Pancreas (tissue), 10 donors: ENCODE measurements at places on chromosomes 3 and 15.

- DNase-seq, result no peak
Measured at GRCh38 chr15:93144463-93145236, 55.6 kb upstream of the RGMA start.

- DNase-seq, result no peak
Measured at GRCh38 chr15:72801590-72802325, 18.2 kb upstream of the ADPGK start.

DNA sequence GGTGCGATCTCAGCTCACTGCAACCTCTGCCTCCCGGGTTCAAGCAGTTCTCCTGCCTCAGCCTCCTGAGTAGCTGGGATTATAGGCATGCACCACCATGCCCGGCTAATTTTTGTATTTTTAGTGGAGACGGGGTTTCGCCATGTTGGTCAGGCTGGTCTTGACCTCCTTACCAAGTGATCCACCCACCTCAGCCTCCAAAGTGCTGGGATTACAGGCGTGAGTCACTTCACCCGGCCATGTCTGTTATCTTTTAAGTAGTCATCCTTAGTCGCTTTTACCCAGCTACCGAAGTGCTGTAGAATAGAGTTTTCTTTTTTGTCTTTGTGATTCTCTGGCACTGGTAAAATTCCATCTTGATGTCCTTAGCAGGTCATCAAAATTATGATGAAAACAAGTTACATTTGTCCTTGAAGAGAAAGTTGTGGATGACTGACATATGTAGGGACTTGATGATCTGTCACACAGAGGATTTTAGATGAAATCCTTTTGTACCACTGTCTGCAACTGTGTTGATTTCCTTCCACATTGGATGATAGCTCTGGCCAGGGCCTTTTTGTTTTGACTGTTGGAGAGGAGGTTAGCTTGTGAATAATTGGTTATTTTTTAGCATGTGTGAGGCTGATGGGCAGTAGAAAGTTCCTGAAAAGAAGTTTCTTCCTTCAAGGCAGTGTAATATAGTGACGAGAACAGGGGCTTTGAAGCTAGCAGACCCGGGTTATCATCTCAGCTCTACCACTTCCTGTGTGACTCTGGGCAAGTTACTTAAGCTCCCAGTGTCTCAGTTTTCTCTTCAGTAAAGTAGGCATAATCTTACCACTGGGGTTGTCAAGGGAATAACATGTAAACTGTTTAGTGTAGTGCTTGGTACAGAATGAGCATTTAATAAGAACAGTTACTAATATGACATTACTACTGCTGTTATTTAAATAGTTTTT lies 18.8 kb downstream of the ATG7 start:
- DNase-seq, result no peak

DNA sequence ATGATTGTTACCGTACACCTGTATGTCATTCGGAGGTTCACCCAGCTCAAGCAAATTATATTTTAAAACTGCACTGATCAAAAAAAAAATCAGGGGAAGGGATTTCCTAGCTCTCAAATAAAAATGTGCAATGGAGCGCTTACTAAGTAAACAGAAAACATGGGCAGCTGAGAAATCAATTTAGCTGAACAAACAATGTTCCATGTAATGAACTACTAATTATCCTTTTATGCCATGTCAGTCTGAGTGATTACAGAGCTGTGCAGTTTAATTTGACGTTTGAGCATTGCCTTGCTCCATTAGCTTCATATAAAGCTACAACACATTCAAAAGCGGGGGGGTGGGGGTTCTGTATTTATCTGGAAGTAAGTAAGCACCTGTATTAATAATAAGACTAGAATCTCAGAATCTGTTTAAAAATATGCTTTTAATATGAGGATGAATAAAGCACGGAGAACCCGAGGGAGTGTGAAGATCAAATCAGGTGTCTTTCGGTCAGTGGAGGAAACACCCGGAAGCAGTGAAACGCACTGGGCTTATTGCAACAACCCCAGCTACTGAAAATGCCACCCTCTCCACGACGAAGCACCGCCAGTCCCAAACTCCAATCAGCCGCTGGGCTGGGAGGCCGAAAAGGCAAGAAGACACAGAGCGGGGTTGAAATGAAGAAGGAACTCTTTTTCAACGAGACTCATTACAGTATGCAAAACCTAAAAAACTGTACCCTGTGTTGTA lies 196.5 kb upstream of the ATP11B start:
- no peak for DNase-seq

- DNase-seq, result no peak
Measured at GRCh38 chr15:69156736-69157381, 3.6 kb upstream of the GLCE start.

DNA sequence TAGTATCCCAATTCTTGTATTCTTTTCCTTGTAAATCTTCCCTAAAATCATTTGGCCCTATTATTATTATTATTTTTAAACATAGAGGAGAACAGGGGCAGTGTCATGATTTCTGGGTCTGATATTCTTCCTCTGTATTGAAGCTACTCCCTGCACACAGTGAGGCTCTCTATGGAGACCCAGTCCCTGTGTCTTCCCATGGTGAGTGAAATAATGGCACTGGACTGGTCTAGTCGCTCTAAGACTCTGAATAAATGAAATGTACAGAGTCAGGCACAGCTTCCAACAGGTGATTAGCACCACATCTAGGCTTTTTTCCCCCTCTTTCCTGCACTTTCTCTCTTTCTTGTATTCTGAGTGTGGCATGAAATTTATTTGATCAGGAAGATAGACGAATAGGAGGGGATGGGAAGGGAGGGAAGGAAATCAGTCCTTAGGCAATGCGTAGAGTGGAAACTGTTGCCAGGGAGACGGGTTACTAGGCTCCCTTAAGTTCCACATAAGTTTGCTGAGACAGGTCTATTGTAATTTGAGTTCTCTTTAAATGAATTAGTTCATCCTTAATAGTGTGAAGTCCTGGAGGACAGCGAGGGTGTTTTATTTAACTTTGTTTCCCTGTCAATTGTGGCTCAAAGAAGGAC lies 49.0 kb upstream of the NDN start:
- no peak for DNase-seq

DNA sequence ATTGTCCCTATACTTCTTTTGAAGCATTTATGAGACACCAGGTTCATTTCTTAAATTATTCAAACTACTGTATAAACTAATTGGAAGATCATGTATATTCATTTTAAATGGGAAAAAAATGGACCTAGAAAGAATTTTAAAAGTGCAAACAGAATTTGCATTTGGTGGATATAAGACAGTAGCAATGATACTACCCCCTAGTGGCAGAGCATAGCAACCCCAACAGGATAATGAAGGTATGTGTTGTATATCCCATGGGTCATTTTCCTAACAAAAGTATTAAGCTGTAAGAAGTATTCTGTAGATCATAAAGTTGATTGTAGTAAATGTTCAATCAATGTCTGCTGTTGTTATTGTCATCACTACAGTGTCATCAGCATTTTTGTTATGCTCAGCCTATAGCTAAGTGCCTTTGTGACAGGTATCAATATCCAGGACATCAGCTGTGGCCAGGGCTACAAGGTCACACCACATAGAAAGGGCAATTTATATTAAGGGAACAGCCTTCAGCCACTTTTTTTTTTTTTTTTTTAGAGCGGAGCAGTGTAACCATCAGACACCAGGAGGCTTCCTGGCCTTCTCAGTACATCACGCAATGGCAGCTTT lies 175.8 kb downstream of the FOXB1 start:
- DNase-seq, result peak; percentile 6

DNA sequence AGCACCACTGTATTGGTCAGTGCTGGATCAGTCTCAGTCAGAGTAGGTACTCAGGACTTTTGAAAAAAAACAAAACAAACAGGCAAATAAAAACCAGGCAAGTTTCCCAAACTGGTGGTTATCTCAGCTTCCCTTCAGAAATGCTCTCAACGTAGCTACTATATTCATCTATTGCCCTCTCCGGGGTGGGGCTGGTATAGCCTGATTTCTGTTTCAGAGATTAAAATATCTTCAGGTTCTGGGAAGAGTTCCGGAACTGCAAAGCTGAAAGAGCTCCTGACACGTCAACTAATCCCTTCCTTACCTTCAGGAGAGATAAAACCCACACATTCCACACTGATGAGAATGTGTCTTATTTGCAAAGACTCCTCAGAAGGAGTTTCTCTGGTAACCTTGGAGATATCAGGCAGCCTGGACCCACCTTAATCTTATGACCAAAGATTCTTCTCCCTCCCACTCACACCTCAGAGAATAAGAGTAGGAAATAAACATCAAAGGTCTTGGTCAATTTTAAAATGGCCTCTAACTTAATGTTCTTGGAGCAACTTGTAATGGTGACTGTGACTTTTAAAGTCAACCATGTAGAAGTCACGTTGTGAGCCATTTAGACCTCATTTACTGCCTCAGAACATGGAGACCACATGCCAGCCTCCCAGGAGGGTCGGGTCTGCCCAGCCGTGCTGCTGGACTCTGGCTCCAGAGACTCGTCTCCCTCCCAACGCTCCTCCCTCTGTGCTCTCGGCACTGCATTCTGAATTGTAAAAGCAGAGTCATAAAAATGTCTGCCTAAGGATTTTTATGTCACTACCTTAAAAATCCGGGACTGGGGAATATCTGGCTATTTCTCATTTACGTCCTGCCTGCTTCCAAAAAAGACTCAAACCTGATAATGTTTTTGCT lies 53.8 kb downstream of the CDCP1 start:
- no peak for DNase-seq

DNA sequence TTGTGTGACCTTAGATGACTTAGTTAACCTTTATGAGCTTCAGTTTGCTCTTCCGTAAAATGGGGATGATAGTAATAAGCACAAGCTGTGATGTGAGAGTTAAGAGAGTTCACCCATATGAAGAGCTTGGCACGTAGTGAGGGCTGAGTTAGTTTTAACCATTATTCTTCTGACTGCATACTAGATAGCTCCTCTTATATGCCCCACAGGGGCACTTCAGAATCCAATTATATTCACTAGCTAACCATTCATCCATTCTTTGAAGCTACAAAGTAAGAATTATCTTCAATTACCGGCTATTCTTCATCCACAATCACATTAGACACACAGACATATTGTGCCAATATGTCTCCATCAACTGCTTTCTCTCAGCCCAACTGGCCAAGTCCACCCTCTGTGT lies 159.0 kb upstream of the STT3B start:
- DNase-seq, result no peak

- DNase-seq, result no peak
Measured at GRCh38 chr3:128814060-128814459, 65.4 kb upstream of the ACAD9 start.

DNA sequence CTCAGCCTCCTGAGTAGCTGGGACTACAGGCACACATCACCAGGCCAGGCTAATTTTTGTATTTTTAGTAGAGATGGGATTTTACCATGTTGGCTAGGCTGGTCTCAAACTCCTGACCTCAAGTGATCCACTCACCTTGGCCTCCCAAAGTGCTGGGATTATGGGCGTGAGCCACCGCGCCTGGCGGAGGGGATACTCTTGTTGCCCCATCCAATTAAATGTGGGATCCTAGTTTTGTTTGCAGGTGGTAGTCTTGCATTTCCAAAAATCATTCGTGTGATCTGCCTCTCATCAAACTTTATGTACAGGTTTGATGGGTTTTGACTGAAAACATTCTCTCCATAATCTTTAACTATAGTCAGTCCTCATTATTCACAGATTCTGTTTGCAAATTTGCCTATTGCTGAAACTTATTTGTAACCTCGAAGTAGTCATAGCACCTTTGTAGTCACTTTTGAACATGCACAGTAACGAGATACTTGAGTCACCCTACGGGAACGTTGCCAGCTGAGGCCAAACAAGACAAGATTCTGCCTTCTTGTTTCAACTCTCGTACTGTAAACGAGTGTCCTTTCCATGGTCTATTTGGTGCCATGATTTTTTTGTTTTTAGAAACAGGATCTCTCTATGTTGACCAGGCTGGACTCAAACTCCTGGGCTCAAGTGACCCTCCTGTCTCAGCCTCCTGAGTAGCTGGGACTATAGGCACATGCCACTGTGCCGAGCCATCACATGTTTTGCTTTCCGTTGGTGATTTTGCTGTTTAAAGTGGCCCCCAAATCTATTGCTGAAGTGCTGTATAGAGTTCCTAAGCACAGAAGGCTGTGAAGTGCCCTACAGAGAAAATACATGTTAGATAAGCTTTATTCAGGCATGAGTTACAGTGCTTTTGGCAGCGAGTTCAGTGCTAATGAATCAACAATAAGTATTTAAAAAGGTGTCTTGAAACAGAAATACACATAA lies 8.1 kb upstream of the MAPK6 start:
- no peak for DNase-seq

- no peak for DNase-seq
Measured at GRCh38 chr15:63000706-63001105, 41.8 kb upstream of the TPM1 start.

GRCh38 chr15:35605764-35606449 lies 59.9 kb upstream of the DPH6 start:
- no peak for DNase-seq

DNA sequence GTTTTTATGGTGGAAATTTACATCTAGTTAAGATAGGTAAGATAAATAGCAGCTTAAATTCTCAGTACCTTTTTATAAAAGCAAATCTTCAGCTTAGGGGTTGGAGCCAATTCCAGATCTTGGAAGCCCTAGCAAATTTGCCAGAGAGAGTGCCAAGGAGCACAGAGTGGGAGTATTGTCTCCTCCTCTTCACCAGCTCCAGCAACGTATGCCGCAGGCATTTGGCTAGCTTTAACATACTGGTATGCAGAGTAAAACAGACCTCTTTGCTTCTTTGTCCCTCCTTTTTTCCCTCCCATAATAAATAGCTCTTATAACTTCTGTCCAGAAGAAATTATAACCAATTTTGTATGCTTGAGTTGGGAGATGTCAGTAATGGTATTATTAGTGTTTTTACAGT lies 140.4 kb downstream of the DIPK2A start:
- DNase-seq, result no peak

- DNase-seq, result no peak
Measured at GRCh38 chr3:71288269-71288930, 295.1 kb downstream of the FOXP1 start.

GRCh38 chr15:50884540-50884939 lies 23.9 kb upstream of the AP4E1 start:
- no peak for DNase-seq

DNA sequence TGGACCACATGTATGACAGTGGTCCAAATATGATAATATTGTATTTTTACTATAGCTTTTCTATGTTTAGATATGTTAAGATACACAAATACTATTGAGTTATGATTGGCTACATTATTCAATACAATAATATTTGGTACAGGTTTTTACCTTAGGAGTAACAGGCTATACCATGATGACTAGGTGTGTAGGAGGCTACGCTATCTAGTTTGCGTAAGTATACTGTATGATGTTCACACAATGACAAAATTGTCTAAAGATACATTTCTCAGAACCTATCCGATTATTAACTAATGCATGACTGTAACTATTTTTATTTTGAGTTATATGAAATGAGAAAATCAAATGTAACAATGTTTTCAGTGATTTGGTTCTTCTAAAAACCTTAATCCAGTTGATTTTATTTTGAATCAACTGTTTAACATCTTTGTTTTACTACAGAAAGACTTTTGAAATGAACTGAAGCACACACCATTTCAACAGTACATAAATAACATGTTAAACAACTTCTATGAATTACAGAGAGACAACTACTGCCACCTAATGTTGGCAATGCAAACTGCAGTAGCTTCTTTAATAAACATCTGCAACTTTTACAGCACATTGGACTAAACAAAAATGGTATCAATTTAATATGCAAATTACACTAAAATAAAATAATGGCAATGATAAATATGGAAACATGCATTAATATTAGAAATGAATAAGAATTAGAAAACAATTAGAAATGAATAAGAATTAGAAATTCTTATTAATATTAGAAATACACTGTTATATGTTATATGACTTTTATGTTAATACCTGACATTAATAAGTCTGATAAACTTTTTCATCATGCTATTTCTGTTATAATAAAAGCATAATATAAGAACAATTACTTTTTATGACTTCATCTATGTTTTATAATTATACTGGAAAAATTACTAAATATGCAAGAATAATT lies 255.7 kb downstream of the MBNL1 start:
- DNase-seq, result no peak
